Retinal pigment epithelial cell (primary cell): ENCODE measurements at places on chromosomes 6 and 20.
A peak's percentile ranks its signal among the peaks of the same experiment; 100 is the strongest.

- DNase-seq = no peak
Measured at GRCh38 chr6:126118058-126118755, 131.9 kb downstream of the TRMT11 start.

DNA sequence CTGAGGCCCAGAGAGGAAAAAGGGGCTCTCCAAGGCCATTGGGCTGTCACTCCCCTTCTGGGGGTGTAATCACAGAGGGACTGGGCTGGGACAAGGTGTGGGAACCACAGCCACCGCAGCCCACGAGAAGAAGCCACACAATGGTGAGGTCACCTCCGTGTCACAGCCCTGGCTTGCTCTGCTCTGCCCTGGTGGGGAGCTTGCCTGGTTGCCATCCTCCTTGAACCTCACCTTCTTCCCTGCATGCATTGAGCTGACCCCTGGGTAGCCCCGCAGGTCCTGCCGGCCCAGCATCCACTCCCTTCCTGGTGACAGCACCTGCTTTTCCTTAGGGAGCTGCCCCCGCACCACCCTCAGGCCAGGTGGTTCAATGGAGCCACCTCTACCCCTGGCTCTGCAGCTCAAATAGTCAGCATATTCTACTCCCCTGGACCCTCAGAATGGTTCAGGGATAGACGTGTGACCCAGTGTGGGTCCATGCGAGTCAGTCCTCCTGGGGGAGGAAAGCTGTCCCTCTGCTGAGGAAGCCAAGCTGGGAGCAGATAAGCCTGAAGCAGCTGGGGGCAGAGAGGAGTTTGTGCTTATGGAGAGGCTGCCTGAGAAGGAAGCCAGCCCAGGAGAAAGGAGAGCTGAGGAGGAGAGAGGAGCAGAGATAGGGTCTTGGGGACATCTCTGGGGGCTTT lies 21.3 kb downstream of the RBM38 start:
- DNase-seq = no peak

DNA sequence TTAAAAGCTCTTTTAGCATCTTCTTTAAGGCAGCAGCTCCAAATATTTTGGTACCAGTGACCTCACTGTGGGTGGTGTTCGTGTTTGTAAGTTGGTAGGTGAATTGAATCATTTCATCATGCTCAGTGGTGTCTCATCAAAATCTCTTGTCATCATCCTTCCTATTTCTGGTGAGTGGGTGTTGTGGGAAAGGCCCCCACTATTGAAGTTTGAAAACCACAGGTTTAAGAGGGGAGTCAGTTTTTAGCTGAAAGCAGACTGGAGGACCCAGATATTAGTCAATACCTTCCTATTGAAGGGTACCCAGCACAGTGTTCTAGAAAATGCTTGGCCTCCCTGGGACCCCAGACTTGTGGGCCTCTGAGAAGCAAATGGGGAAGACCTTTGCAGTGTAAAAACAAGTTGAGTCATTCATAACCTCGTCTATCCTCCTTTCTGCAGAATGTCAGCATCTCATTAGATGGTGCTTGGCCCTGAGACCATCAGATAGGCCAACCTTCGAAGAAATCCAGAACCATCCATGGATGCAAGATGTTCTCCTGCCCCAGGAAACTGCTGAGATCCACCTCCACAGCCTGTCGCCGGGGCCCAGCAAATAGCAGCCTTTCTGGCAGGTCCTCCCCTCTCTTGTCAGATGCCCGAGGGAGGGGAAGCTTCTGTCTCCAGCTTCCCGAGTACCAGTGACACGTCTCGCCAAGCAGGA lies 3.7 kb downstream of the PIM1 start:
- no peak for DNase-seq

- DNase-seq = no peak
Measured at GRCh38 chr20:43220612-43221011, 30.9 kb upstream of the PTPRT start.

DNA sequence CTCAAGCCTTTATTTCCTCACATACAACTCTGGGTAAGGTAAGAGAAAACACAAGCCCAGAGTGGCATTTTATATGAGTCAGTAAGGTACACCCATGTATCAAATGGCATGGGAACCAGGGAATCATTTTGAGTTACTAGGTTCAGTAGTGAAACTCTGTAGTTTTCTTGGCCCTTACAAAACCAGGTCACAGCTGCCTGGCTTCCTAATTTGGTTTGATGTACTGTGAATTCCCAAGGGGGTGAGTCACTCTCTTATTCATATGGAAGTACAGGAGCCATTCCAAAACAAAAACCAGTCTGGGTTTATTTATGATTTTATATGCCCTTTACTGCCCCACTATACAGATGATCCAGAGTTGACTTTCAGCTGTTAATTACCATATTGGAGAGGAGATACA lies 70.7 kb downstream of the PDE7B start:
- peak; percentile 90 for DNase-seq

GRCh38 chr6:69907981-69908498 lies 41.7 kb downstream of the COL19A1 start:
- DNase-seq = no peak

- no peak for DNase-seq
Measured at GRCh38 chr6:136499370-136499769, 50.9 kb downstream of the MAP7 start.

DNA sequence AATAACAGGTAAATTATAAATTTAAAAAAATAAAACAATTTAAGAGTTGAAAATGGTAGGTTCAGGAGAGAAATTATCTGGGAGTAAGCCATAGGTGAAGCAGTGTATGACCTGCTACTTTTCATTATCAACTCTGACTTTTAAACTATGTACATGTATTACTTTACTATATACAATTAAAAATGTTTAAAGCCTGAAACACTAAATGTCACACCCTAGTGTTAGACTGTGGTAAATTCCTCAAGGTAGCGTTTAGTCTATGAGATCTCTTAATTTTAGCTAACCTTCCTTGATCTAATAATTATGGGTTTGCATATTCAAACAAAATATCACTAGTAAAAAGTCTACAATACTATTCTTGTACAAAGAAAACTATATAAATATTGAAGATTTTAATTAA lies 22.3 kb upstream of the TBC1D32 start:
- no peak for DNase-seq

GRCh38 chr20:32325706-32326503 lies 32.2 kb upstream of the ASXL1 start:
- DNase-seq = no peak

DNA sequence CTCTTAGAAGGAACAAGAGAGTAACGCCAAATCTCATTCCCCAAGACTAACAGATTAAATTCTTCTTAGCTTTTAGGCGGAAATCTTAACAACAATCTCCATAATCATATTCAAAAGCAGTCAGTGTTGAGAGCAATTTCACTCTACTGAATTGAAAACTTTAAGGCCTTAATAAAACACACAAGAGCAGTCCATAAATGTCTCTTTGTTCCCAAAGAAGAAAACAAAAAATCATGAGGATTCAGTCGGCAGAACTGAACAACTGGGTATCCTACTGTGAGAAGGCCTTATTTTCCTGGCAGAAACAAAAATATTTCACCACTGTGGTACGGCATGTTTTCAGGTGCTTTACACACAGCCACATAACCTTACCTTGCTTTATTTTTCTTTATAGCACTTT lies 14.4 kb downstream of the ABHD12 start:
- DNase-seq = no peak

DNA sequence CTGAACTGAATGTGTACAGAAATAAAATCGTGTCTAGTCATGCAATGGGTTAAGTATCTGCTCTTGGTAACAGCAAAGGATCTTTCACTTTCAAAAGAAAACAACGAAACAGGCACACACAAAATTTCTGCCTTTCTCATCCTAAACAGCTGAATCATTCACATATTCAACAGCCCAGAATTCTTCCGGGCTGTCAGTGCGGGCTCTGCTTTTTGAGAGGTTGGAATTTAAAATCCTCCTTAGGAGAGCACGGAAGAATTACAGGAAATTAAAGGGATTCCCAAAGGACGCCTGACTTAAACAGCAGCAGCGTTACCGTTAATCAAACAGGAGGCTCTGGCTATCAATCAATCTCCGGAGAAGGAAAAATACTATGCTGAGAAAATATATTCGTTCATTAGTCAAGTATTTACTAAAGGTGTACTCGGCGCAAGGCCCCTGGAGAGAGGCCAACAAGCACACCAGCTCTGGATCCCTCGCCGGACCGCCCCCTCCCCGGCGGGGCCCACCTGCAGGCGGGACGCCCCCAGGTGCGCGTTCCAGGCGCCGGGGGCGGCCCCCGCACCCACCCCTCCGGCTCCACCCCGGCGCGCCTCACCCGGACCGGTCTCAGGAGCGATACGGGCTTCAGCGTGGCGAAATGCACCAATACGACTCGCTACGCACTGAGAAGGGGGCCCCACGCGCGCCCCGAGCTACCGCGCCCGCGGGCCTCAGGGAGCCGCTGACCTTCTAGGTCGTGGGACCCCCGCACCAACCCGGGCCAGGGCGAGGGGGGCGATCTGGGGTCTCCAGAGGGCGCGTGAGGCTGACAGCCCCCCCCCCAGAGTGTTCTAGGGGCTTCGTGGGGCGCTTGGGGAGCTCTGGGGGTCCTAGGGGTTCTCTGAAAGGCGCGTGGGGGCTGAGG lies 1.0 kb downstream of the NAPB start:
- no peak for DNase-seq

- no peak for DNase-seq
Measured at GRCh38 chr6:168240160-168240559, 79.4 kb downstream of the DACT2 start.

- DNase-seq = no peak
Measured at GRCh38 chr6:147194652-147195411, 9.4 kb upstream of the STXBP5 start.

GRCh38 chr6:167688123-167688522 lies 138.6 kb upstream of the AFDN start:
- DNase-seq = no peak

GRCh38 chr6:80742481-80742880 lies 636.0 kb downstream of the BCKDHB start:
- DNase-seq = peak; percentile 35

DNA sequence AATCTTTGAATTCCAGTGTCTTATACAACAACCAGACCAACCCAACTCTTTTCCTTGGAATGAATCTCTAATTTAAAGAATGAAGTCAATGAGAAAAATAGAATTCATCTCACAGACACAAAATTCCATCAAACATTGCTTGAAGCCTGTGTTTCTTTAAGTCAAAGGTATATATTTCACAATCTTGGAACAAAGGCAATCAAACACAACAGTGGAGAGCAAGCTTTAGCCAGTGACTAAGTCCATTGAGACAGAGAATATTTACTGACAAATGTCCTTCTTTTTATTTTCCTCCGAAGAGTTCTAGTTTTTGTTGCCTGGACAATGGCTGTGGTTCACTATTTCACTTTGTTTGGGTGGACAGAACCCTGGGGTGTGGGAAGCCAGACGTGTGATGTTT lies 35.8 kb downstream of the MEP1A start:
- no peak for DNase-seq

- no peak for DNase-seq
Measured at GRCh38 chr20:11205769-11206362, 532.1 kb upstream of the JAG1 start.

DNA sequence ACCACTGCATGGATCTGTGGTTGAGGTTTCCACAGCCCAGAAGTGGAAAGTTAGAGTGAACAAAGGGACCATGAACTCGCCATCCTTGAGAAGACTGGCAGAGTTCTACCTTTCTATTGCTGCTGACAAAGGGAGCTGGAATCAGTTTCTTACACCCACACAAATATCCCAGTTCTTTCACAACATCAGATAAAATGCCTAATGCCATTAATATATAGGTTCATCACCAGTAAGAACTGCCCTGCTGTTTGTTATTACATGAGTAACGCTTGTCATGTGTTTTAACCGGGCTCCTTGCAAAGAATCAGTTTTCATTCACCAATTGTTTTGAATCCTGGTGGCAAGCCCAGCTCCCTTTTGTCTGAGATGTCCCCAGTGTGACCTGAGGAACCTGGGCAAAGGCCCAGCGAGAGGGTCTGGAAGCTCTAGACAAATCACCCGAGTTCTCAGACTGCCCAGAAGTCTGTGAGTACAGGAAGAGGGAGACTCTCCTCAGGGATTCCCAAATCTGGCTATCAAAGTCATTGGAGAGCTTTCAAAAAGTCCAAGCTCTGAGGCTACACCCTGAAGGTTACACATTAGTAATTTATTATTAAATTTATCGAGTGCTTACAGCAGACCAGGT lies 7.5 kb upstream of the CD164 start:
- no peak for DNase-seq

- DNase-seq = no peak
Measured at GRCh38 chr20:34305333-34306230, 2.4 kb upstream of the AHCY start.

GRCh38 chr6:24391756-24392405 lies 10.9 kb upstream of the MRS2 start:
- no peak for DNase-seq

- no peak for DNase-seq
Measured at GRCh38 chr6:143607974-143608373, 69.8 kb upstream of the PHACTR2 start.

GRCh38 chr20:891058-891705 lies 25.0 kb downstream of the ANGPT4 start:
- DNase-seq = no peak
